Stimulated activated CD8-positive, alpha-beta memory T cell treated with anti-CD3 and anti-CD28 coated beads, Interleukin-4, amount 100 ng/mL, for 1 hour (primary cell): ENCODE measurements at places on chromosomes 6 and 20.

DNA sequence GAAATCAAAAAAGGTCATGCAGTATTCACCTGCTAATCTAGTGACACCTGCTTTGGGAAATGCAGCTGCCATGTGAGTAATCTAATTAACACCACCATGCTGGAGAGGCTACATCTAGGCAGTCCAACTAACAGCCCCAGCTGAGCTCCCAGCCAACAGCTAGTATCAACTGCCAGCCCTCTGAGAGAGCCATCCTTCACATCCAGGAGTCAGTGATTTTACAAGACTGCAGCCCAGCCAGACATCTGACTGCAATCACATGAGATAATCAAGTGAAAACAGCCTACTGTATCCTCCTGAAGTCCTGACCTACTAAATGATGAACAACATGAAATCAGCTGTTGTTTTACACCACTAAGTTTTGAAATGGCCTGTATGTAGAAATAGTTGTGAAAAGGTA is 298.4 kb downstream of the TRDN start:
- no peak for DNase-seq

DNA sequence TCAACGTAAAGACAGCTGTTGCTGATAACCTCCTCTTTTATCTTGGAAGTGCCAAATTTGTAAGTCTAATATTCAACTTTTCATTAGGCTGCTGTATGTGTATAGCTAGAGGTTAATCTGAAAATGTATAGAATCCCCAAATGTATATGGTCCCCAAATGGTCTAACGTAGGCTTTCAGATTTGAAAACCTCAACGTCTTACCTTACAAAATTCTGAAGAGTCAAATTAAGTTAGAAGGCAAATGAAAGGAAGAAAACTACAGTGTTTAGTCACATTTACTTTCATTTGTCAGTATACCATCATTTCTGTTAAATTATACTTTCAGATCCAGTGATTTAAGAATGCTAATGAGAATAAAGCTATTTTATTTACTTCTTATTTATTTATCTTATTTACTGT is 256.9 kb downstream of the ARHGAP18 start:
- no peak for DNase-seq

DNA sequence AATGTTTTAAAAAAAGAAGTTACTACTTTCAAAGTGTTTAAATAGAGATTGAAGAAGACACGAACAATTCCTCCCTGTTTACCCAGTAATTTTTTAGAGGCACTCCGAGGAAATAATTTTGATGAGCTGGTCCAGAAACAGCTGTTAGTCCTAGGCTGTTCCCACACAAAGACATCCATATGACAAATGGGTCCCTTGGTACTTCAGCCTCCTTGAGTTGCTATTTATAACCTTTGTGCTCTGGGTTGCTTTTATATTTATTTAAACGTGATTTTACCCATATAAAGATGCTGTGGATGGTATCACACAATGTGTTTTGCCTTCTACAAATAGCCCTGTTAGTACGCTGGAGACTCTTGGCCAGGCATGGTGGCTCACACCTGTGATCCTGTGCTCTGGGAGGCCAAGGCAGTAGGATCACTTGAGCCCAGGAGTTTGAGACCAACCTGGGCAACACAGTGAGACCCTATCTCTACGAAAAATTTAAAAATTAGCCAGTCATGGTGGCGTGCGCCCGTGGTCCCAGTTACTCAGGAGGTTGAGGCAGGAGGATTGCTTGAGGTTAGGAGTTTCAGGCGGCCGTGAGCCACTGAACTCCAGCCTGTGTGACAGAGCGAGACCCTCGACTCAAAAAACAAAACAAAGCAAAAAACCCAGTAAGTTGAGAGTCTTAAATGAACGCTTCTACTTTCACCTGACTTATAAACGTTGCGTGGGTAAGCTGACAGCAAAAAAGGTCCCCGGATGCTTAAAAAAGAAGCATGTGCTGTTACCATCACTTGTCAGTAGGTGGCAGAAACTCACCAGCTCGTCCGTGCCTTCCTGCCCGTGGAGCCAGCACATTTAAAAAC is 56.9 kb upstream of the ARMH2 start:
- peak; percentile 43 for DNase-seq

GRCh38 chr20:63106108-63106764 is 99.5 kb upstream of the BHLHE23 start:
- no peak for DNase-seq

- no peak for DNase-seq
Observed at GRCh38 chr6:63941747-63942470, 306.3 kb downstream of the PHF3 start.

- DNase-seq = no peak
Observed at GRCh38 chr6:23454080-23454976, 671.7 kb upstream of the NRSN1 start.

- DNase-seq = no peak
Observed at GRCh38 chr6:26126394-26127235, 39.4 kb downstream of the HFE start.

GRCh38 chr20:50865114-50865513 is 66.1 kb downstream of the ADNP start:
- DNase-seq = no peak

DNA sequence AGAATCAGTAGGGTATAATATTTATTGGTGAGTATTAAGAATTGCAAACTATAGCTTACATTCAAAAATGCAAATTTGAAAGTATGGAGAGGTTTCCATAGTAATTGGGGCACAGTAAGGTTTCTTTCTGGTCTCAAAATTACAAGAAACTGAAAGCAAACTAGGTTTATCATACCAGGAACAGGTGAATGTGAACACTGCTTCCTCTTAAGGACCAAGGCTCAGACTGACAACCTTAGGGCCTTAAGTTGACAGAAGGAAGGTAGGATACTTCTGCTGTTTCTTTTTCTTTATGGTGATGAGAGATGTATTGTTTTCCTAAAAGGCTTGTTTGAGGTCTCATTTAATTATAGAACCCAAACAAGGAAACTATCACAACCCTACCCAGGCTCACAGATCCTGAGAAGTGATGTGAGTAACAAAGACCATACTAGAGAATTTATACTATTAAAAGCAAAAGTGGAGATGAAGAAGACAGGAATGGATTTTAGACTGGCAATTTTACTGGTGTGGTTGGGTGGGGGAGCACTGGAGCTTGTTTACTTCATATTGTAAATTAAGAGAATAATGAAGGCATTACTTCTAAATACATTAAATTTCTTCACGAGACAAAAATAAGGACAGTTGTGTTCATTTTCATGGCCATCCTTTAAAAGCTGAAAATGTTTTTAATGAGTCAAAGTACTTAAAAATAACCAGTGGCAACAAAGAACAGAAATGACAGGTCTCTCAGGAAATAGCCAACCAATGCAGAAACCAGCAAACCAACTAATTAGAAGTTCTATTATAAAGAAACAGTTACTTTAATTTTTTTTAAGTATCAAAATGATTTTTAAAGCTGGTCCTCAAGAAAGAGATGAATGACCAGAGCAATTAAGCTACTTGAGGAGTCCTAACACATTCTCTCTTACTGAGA is 21.3 kb downstream of the STAU1 start:
- DNase-seq = no peak

- no peak for DNase-seq
Observed at GRCh38 chr20:50743087-50743486, 11.7 kb downstream of the PARD6B start.

GRCh38 chr6:113650610-113650979 is 206.6 kb upstream of the MARCKS start:
- no peak for DNase-seq

DNA sequence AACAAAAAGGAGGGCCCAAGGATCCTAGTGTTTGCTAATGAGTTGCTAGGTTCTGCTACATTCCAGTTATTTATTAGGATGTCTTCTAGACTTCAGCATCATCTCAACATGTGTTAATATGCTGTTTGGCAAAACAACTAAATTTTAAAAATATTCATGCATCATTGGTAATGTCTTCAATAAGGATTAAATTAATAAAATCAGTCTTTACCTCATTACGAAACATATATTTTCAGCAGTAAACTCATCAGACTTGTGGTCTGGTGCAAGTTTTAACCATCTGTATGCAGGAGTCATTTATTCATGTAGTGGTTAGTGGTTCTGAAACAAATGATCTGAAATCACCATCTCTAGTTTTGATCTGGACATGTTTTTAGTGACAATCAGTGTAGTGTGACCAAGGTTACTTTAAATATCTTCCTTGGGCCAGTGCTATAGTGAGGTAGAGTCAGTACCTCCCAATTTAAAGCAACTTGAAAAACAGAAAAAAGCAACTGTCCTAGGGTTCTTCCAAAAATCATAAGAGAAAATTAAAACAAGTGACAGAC is 85.0 kb upstream of the KCNK16 start:
- no peak for DNase-seq

- DNase-seq = no peak
Observed at GRCh38 chr6:36929607-36930006, 24.9 kb upstream of the PI16 start.

- no peak for DNase-seq
Observed at GRCh38 chr6:54624779-54625178, 221.8 kb upstream of the FAM83B start.

DNA sequence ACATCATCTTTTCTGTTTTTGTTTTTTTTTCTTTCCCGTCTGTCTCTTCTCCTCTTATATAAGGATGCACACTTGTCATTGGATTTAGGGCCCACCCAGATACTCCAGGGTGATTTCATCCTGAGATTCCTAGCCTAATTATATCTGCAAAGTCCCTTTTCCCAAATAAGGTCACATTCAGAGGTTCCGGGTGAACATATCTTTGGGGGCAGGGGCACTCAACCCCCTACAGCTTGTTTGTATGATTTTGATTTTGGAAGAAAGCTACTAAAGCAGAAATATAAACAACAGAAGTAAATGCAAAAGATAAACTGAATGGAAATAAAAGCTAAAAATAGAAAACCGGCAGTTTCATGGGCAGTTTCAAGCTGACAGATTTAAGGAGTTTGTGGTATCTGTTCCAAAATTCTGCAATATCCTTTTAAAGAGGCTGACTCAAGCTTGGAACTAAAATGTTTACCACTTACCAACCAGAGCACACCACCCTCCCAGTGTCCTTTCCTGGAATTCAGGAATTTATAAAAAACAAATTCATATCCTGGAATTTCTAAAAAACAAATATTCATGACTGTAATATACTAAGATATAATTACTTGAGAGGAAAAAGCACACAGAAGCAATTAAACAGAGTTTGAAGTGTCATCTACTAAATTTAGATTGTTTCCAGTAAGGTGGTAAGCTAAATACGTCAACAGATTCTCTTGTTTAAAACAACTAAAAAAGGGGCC is 100.0 kb upstream of the CARMIL1 start:
- DNase-seq = no peak

- DNase-seq = no peak
Observed at GRCh38 chr20:24098886-24099285, 110.3 kb upstream of the GGTLC1 start.
